ENCODE measurements at places on chromosomes 3 and 15. TPM values are rescaled to one million over a fixed set of nuclear protein-coding genes. Genes with fewer than 3 reads are reported as not detected.

- no peak for DNase-seq
Observed at GRCh38 chr3:104755791-104756190, 610.9 kb upstream of the ALCAM start.

DNA sequence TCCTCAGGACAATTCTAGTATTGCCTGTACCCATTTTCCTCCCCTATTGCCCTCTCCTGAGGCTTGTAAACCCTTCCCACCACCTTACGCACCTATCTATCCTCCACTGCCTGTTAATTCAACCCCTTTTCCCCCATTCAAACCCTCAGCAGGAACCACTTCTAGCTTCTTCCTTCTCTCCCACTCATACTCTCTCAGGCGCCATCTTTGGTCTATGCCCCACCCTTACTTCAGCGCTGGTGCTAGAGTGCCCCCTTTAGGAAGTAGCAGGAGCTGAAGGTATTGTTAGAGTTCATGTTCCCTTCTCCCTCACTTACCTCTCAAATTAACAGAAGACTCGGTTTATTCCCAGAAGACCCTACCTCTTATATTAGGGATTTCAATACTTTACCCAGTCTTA is 121.8 kb upstream of the NLGN1 start:
- DNase-seq: no peak

DNA sequence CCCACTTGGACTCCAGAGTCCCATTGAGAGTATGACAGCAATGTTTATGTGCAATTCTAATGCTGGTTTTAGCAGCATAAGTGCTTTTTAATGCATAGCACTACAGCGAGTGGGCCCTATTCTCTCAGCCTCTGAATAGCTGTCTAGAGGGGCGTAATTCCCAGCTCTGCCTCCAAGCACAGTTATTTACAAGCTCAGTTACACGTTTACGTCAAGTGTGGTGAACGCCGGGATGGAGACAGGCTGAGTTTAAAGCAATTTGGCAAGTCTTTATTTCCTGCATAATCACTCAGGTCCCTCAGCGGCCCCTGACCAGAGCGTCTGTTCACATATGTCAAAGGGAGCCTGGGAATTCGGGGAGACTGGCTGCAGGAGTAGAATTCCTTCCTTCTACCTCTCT is 43.9 kb downstream of the SOX14 start:
- no peak for DNase-seq

The TRH gene
- total RNA-seq: 0.22 TPM

- DNase-seq: no peak
Observed at GRCh38 chr3:133611534-133611933, 38.0 kb downstream of the CDV3 start.

- no peak for DNase-seq
Observed at GRCh38 chr3:123661973-123662372, 77.1 kb upstream of the HACD2 start.

- peak; percentile 67 for DNase-seq
Observed at GRCh38 chr3:115859002-115859807, 235.9 kb downstream of the GAP43 start.

All from endodermal cell (in vitro differentiated cells).